ENCODE measurements at places on chromosomes 6 and 20.

- DNase-seq = no peak
Observed at GRCh38 chr6:41921712-41921998, 356 bp downstream of the BYSL start.

DNA sequence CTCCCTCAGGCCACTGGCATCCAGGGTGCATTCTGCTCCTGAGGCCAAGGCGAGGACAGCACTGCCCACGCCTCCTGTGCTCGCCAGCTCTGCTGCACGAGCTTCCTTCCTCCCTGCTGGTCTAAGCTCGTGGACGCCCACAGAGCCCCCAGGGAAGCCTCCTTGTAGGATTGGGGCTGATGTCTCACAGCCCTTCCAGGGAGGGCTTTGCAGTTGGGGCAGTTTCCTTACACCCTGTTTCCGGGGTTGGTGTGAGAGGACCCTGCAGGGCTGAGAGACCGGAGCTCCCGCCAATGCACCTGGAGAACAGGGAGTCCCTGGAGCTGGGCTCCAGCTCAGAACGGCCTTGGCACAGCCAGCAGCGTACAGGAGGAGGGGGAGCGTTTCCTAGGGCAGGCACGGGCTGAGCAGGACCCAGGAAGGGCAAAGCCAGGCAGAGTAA, 172.4 kb upstream of the PDE10A start:
- no peak for DNase-seq

DNA sequence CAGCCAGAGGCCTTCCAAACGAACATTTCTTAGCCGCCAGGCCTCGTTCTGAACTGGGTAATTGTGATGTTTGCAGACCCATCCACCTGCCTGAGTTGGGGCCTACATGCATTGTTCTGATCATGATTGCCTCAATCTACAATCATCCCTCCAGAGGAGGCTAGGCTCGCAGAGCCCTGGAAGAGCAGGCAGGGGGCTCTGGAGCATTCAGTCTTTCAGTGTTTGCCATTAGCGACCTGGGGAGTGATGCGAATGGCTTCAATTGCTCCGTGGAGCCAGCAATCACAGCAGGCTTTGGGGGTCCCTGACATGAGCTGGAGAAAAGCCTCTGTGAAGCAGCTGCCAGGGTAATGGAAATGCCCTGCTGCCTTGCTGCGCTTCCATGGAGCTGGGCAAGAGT, 22.0 kb downstream of the SNAP25 start:
- DNase-seq = no peak

DNA sequence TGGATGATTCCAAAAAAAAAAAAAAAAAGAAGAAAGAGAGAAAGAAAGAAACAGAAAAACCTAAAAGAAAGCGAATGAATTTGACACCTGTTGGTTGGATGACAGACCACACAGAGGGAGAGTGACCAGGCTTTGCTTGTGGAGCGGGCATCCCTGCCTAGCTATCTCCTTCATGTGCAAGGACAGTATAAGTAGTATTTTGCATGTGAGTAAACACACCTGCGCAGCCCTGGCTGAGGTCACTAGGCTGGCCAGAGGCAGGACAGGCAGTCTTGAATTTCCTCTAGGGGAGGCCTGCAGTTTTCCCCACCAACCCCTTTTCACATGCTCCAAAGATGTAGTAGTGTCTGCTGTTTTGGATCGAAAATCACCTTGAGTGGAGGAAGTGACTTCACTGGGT, 126.4 kb downstream of the CCDC170 start:
- DNase-seq = no peak

DNA sequence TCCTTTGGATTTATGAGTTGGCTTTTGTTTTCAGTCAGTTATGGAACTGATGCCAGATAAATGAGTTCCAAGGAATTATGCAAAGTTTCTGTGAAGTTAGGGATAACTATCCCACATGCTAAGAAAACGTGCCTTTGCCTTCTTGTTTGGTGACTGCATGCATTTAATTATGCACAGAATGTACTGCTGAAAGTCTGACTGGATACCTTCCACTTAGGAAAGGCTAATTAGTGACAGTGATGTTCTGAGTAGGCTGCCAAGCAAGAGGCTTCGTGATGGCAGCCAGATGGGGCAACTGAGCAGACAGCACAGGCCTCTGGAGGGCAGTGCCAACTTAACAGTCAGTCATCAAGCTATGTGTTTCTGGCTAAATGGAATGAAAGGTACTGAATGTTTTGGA, 289.9 kb downstream of the CD109 start:
- no peak for DNase-seq

DNA sequence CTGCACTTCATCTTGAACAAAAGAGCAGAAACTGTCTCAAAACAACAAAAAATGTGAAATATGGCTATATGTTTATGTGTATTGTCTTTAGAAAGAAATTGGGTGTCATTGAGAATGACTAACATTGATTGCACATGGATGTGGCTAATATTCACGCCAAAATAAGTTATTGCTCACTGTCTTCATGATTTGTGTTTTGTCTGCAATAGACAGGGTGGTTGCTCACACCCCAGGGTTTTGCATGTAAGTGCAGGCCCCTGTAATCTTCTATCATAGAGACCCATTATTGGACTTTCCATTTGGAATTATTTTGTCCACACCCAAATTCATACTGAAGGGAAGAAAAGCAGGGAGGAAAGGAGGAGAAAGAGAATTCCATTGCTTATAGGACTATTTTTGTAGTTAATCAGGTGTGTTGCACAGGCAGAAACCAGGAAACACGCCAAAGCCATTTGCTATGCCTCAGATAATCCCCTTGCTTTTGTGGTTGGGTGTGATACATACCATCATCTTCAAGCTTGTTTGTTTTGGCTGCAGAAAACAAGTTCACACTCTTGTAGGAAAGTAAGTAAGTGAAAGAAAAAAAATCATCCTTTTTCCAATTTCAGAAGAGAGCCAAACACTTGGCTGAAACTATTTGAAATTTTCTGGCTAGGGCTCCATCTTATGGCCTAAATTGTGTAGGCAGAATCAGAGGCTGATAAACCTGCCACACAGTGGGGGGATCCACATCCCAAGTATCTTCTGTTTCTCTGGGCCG, 214.1 kb downstream of the COL12A1 start:
- DNase-seq = peak; percentile 71

DNA sequence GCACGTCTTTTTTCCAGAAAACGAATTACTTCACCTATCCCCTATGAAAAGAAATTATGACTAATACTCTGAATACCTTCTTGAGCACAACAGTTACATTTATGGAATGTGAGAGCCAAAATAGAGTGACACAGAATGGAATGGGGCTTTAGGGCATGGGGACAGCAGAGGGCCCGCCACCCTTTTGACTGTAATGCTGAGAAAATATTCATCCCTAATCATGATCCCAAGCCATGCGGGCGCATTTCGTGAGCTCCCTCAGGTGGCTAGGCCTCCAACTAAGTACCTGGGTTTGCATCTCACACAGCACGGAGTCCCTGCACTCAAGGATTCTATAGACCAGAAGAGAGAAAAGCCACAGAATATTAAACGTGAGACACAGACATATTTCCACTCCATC, 212.6 kb downstream of the SOD2 start:
- DNase-seq = no peak

All from astrocyte of the spinal cord (primary cell).